ENCODE measurements at places on chromosomes 12 and 14.

DNA sequence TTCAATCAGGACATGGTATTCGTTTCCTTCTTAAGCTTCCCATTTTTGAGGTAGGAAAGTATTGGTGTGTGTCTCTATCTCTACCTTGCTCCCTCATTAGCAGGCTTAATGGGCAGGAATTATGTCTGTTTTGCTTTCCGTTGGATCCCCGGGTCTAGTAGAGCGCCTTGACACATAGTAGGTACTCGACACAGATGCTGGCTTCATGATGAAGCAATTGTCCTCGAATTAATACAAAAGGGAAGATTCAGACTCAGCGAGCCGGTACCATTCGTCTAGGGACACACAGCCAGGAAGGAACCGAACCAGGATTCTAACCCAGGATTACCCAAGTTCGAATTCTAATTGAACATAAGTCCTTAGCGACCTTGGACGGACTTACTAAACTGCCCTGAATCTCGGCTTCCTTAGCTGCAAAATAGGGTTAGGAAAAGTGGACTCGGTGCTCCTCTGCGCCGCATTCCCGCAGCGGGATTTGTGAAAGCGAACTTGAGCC, 496 bp upstream of the ISCU start:
- no peak for DNase-seq

DNA sequence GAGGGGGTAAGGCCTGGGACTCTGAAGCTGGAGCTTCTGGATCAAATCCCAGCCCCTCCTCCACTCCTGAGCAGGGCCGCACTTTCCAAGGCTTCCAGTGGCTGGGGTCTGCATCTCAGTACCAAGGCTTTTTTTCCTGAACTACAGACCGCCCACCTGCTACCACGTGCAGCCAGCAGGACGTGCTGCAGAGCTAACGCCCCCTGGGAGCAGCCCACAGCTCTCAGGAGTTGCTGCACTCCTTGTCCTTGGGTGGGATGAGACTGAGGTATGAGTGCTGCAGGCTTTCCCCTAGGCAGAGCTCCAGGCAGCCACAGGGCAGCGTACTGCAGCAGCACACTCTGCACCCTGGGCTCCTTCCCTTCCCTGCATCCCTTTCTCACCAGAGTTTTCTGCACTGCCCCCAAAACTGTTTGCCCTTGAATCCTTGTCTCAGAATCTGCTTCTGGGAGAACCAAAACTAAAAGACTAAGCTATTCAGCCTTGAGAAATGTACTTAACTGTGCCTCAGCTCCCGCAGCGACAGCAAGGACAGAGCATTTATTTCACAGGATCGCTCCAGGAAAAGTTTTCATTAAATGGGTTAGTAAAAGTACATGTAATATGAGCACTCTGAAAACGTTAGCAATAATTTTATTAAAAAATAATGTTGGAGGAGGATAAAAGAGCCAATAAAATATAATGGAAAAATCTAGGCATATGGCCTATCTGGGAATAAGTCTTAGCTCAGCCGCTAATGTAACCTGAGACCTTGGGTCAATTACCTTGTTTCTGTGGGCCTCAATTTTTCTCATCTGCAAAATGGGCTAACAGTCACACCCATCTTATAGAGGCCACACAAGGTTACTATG, 25.5 kb downstream of the RBM19 start:
- DNase-seq = no peak

DNA sequence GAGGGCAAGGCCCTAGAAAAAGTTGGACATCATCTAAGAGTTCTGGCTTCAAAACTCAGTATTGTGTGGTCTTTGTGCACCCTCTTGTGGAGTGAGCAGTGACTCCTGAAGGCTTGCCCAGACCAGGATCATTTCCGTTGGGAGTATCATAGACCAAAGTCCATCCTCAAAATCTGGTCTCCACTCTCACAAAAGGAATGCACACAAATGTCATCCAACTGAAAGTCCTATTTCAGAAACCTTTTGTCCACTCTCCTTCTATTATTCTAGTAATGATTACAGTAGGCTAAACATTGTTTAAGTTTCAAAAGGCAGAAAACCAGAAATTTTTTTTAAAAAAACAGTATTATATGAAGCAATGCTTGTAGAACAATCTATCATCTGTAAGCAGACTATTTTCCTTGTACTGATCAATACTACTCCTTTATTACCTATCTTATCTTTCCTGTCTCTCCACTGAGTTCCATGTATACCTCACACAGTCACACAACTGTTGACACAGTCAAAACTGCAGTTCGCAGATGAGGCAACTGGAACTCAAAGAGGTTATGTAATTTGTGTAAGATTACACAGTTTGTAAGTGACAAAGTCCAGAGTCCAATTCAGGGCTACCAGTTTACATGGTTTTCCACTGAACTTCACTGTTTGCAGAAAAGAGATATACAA, 41.4 kb downstream of the COX16 start:
- DNase-seq = peak; percentile 63

DNA sequence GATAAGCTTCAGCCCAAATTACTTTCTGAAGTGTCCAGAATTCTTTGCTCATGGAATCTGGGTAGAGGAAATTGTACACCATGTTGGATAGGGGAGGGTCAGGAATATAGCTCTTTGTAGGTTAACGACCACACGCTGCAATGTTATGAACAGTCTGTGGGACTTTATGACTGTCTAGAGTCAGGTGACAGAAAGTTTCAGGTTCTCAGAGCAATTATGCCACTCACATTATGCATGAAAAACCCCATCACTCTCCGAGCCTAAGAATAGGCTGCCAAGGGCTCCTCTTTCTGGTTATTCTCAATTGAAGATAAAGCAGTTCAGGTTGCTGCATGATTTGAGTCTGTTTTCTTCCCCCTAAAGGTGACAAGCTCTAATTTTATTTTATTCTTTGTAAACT, 430.9 kb downstream of the ATP23 start:
- DNase-seq = no peak

- DNase-seq = no peak
These were observed 26.2 kb downstream of the LGR5 start for GRCh38 chr12:71465796-71466195.

DNA sequence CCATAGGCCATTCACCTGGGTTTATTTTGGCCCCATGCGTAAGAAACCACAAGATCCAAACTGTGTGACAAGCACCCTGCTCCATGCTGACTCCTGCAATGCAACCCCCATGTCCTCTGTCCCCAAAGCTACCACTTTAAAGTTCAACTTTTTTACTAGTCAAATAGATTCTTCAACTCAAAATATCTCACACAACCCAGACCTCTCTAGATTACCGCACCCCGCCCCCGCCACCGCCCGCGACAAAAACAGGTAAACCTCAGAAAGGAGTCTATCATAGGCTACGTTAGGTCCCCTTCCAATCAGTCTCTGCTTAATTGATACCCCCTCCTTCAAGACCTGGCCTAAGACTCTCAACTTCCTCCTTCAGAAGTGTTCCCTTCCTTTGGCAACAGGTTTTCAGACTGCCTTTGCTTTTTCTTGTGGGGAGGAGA, 2.2 kb downstream of the ZFP36L1 start:
- no peak for DNase-seq

DNA sequence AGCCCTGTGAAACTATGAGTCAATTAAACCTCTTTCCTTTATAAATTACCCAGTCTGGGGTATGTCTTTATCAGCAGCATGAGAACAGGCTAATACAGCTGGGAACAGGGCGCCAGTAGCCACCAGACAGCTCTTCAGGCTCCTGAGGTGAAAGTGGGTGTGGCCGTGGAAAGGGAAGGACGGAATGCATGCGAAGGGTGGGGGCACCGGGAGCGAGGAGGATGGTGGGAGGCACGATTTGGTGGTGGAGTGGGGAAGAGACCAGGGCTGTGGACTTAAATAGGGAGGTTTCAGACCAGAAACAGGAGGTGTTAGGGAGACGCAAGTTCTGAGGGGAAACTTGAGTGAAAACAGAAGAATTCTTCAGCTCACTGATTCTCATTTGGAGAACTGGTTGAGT, 44.1 kb upstream of the CHST11 start:
- no peak for DNase-seq

DNA sequence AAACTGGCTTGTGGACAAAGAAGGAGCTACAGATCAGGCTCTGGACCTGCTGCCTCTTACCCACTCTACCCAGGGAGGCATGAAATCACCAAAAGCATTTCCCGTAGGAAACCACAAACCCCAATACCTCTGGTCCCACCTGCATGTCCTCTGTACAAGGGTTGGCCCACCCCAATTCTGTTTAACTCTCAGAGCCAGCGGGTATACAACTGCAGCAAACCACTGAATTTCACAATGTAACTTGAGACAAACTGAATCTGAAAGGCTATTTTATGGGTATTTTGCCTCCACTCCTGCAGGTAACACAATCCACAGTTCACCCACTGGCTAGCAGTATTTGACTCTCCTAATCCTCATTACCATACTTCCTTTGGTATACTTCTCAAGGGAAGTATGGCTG, 16.5 kb downstream of the SIX1 start:
- no peak for DNase-seq

GRCh38 chr12:19910681-19911080, 457.7 kb upstream of the PDE3A start:
- DNase-seq = peak; percentile 39

GRCh38 chr12:4819654-4820053, 90.1 kb upstream of the KCNA1 start:
- no peak for DNase-seq

GRCh38 chr14:101200650-101201516, 297.4 kb upstream of the RTL1 start:
- DNase-seq = no peak

- DNase-seq = no peak
These were observed 81.7 kb downstream of the RIN3 start for GRCh38 chr14:92595267-92595666.

GRCh38 chr12:57739914-57740538, 1.5 kb upstream of the AGAP2 start:
- DNase-seq = no peak

DNA sequence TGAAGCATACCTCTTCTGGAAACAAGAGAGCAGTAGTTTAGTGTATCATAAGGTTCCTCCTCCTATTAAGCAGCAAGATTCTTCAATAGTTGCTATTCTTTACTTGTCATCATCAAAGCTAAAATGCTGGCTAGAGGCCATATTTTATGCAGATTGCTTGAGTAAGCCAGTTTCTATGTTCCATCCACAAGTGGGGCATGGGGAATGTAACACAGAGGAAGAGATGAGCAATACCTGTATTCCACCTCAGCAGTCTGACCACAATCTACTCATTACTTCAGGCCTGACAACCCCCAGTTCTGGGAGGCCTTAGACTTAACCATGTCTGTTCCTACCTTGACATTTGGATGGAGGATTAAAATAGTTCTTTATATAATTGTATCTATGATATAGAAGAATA, 423.6 kb downstream of the BTG1 start:
- DNase-seq = no peak

- no peak for DNase-seq
These were observed 144.0 kb downstream of the HELB start for GRCh38 chr12:66446276-66446675.

DNA sequence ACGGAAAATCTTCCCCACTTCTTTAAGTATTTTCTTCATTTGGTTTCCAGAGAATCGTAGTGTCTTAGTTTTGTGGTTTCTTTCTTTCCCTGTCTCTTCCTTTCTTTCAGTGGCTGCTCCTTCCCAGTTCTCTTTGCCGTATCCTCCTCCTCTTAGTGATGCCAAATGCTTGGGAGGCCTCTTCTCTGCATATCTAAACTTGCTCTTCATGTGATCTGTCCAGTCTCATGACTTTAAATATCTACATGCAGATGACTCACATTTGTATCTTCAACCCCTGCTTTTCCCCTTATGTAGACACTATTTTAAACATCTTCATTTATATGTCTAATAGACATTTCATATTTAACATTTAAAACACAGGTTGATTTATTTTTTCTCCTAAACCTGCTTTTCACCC, 149.2 kb downstream of the PTCSC3 start:
- DNase-seq = no peak

- DNase-seq = peak; percentile 41
These were observed 25.7 kb upstream of the PLD4 start for GRCh38 chr14:104898870-104899510.

DNA sequence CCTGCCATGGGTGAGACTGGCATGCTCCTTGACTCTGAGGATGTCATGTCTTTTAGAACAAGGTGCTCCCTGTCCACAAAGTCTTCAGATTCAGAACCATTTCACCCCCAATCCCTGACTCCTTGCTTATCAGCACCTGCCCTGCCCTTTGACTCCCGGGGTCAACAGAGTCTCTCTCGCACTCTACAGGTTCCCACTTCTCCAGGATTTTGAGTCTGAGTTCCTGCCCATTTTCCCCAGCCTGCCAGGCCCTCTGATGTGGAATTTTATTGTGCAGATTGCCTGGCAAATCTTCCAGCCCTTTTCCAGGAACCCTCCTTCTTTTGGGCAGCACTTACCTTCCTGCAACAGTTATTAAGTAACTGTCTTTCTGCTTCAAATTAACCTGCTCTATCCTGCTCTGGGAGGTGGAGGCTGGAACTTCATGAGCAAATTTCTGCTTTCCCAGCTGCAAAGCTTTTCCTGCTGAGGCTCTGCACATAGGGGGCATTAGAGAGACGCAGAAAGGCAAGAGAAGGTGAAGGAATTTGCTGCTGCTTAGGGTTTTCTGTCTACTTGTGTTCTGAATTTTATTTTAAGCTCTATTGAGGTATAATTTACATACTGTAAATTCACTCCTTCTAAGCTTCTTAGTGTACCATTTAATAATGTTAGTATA, 259.1 kb downstream of the PCNX1 start:
- peak; percentile 78 for DNase-seq

DNA sequence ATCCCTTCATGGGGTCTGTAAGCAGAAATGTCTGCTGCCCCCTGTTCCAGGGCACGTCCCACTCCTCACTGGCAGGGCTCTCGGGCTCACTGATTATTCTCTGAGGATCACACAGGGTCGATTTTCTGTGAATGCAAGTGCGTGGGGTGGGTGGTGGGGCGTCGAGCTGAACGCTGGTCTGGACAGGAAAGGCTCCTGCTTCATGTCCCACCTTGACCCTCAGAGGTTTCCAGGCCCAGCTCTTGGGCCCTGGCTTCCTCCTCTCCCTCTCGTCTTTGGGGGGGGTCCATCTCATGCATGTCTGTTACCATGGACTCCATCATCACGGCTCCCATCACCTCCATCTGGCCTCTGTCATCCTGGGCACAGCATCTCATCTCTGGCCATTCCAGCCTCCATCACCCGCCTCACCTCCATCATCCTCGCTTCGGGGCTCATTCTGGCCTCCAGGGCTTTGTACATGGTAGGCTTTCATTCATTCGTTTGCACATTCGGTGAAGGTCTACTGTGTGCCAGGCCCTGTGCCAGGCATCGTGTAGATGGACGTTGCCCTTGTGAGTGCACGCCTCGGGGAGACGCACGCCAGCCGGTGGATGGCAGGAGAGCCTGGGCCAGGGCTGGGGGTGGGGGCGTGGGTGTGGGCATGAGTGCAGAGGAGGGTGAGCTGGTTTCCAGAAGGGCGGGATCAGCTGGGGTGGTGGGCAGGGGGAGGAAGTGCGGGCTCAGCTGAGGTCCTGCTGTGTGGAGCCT, 34.7 kb downstream of the RTL1 start:
- DNase-seq = no peak

All from fibroblast of skin of scalp (primary cell).